ENCODE measurements at places on chromosomes 1 and 21. TPM values are rescaled to one million over a fixed set of nuclear protein-coding genes. Genes with fewer than 3 reads are reported as not detected.

DNA sequence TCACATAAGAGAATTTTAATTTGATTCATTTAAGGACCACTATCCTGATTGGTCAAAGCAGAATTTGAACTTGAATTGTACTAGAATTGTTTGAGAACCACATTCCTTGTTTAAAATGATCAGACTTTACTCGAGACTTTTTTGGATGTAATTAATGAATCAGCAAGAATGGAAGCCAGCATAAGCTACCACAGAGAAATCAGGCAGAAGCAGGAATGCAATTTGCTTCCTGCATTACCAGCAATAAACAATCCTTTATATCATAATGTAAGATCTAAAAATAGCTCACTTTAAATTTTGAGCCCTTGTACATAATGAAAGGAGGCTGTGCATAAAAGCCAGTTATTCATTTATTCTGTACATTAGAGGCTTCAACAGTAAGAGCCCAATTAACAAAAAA lies 119.8 kb upstream of the BACE2 start:
- no peak overlapping the region for H3K4me3 ChIP-seq
- no peak overlapping the region for H3K27ac ChIP-seq
- H3K27me3 ChIP-seq, result no peaks in the 10 kb centered on the region
- no peaks in the 10 kb centered on the region for H3K36me3 ChIP-seq
- no peaks in the 10 kb centered on the region for H3K4me1 ChIP-seq

DNA sequence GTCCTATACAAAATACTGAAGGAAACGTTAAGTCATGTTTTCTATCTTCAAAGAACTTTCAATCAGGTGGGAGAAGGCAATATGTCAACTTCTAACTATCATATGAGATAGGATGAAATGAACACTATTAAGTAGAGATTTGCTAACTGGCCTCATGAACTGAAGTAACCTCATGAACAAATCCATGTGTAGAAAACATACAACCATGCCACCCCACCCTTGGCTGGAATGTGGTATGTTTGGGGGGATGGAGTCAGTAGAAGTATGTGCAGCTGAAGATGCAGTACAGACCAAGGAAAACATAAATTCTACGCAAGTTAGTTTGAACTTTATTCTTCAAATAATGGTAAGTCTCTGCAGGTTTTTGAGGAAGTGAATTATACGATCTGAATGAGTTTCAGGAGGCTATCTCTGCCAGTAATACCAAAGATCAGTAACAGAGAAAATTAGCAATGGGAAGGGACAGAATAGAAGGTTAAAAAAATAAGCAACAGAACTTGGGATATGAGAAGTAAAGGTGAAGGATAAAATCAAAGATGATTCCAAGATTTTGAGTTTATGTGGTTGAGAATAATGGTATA lies 4.5 kb downstream of the TRMT1L start:
- H3K4me1 ChIP-seq, result no peaks in the 10 kb centered on the region
- H3K27ac ChIP-seq, result no peak overlapping the region
- peak; percentile 15 for DNase-seq
- no peaks in the 10 kb centered on the region for H3K27me3 ChIP-seq
- no peak overlapping the region for H3K4me3 ChIP-seq

DNA sequence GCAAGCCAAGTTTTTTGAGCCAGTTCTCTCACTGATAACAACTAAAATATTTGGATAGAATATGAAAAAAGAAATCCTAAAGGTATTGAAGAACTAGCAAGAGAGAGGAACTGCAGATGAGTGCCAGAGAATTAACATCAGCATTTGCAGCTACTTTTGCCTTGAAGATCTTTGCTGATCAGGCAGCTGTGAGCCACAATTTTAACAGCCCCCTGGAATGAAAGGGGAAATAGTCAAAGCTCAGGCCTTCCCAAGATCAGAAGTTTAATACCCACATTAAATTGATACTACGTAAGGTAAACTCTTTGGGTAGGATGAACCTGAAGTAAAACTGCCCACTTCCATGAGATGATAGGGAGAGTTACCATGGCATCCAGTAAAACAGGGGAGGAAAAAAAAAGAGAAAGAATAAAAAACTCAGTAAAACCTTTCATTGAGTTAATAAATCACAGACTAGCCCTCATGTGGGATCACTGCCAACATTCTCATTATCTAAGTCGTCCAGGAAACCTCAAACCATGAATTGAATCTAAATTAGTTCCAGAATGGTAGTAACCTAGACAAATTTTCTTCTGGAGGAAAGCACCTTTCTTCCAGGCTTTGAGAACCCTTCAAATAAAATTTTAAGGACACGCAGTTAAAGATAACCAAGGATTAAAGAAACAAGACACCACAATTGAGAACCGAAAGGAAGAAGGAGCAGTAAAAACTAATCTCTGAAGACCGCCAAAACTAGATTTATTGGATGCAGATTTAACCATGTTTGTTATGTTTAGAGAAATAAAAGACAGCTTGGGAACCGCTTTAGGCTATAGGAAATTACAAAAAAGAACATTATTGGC lies 28.3 kb downstream of the SCP2 start:
- DNase-seq, result peak; percentile 92
- H3K36me3 ChIP-seq, result no peaks in the 10 kb centered on the region
- no peak overlapping the region for H3K4me3 ChIP-seq
- H3K27me3 ChIP-seq, result no peaks in the 10 kb centered on the region
- peaks cover 2% of the 10 kb centered on the region for H3K4me1 ChIP-seq

- peaks cover 10% of the 10 kb centered on the region for H3K4me1 ChIP-seq
- H3K27ac ChIP-seq, result no peak overlapping the region
- H3K27me3 ChIP-seq, result no peaks in the 10 kb centered on the region
- H3K36me3 ChIP-seq, result no peaks in the 10 kb centered on the region
- no peak for DNase-seq
Observed at GRCh38 chr21:33943293-33943692, 27.7 kb upstream of the ATP5PO start.

DNA sequence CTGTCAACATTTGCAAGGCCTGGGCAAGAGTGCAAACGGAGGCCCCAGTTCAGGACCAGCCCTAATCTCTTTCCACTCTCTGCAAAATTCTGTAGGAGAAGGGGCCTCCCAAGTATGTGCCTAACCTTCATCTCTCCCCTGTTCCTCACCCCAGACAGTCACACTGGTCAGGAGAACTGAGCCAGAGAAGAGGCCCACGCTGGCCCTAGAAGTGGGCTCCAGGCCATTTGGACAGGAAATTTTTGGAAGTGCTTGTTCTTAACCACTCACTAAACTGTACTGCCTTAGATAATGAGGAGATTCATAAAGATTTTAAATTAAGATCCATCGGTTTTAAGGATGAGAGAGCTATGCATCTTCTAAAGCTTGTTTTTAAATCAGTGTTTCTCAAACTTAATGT lies 129.7 kb upstream of the ADGRL2 start:
- no peaks in the 10 kb centered on the region for H3K36me3 ChIP-seq
- H3K27ac ChIP-seq, result peak overlapping the region; percentile 77
- peaks cover 4% of the 10 kb centered on the region for H3K4me1 ChIP-seq

DNA sequence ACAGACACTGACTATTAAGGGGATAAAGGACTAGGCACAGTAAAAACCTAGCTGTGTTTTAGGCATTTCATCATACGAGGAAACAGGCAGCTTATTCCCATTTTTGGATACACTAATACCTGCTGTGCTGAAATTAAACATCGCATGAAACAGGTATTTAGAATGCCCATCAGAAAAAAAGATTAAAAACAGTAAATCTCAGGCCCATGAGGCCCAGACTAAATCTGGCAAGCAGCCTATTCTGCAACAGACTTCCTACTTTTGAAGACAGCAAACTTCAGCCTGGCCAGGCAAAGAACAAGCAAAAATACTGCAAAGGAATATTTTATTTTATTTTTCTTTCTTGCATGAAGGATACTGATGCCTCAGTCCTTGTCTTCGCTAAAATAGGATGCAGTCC lies 240.2 kb downstream of the LMO4 start:
- no peak overlapping the region for H3K27ac ChIP-seq
- H3K4me1 ChIP-seq, result no peaks in the 10 kb centered on the region
- H3K4me3 ChIP-seq, result no peak overlapping the region
- no peaks in the 10 kb centered on the region for H3K27me3 ChIP-seq

- peaks cover 7% of the 10 kb centered on the region for H3K4me1 ChIP-seq
- no peak for DNase-seq
- no peak overlapping the region for H3K27ac ChIP-seq
Observed at GRCh38 chr1:225471109-225471452, 43.2 kb upstream of the LBR start.

DNA sequence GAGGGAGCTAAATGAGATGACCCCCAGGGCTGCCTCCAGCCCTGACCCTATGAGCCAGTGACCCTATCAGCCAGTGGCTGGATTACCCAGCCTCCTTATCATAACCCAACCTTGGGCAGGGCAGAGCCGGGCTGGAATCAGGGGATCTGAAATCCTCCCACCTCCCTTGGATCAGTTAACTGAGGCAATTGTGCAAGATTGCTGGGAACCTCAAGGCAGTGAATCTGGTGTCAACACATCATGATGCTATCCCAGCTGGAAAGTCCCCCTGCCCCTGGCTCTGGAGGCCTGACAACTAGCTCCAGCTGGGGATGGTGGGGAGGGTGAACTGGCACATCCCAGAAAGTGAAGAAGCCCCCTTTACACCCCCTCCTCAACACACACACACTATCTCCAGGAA lies 6.4 kb upstream of the TSPAN1 start:
- no peaks in the 10 kb centered on the region for H3K36me3 ChIP-seq
- no peak overlapping the region for H3K27ac ChIP-seq
- peaks cover 3% of the 10 kb centered on the region for H3K4me1 ChIP-seq
- H3K4me3 ChIP-seq, result no peak overlapping the region
- DNase-seq, result no peak
- peaks cover 19% of the 10 kb centered on the region for H3K27me3 ChIP-seq

GRCh38 chr1:175419684-175420517 lies 227.3 kb upstream of the KIAA0040 start:
- H3K27ac ChIP-seq, result no peak overlapping the region
- H3K36me3 ChIP-seq, result no peaks in the 10 kb centered on the region
- DNase-seq, result no peak
- H3K4me3 ChIP-seq, result no peak overlapping the region
- H3K4me1 ChIP-seq, result no peaks in the 10 kb centered on the region

DNA sequence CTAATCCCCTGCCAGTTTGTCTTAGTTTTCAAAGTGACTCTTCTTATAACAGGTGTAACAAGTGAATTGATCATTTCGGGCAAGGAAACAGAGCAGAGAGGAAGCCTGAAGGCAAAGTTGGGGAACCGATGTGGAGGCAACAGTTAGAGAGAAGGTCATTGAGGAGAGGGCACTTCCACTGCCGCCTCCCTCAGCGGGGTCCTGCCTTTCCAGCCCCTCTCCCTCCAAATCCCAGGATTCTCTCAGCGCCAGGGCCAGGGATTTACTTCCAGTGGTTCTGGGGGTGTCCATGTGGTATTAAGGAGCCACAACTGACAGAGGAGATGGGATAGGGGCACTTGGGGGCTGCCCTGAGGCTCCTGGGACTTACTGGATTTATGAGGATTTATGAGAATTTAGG lies 39.7 kb upstream of the PDE9A start:
- H3K4me1 ChIP-seq, result no peaks in the 10 kb centered on the region
- no peak for DNase-seq
- peaks cover 8% of the 10 kb centered on the region for H3K27me3 ChIP-seq
- H3K4me3 ChIP-seq, result no peak overlapping the region

GRCh38 chr21:32352526-32352925 lies 40.3 kb downstream of the URB1 start:
- no peak overlapping the region for H3K27ac ChIP-seq
- no peaks in the 10 kb centered on the region for H3K27me3 ChIP-seq
- no peaks in the 10 kb centered on the region for H3K4me1 ChIP-seq
- no peak overlapping the region for H3K4me3 ChIP-seq
- no peak for DNase-seq

GRCh38 chr1:15277447-15277838 lies 30.4 kb downstream of the FHAD1 start:
- H3K4me3 ChIP-seq, result no peak overlapping the region
- peaks cover 2% of the 10 kb centered on the region for H3K27me3 ChIP-seq
- DNase-seq, result no peak
- no peak overlapping the region for H3K27ac ChIP-seq

DNA sequence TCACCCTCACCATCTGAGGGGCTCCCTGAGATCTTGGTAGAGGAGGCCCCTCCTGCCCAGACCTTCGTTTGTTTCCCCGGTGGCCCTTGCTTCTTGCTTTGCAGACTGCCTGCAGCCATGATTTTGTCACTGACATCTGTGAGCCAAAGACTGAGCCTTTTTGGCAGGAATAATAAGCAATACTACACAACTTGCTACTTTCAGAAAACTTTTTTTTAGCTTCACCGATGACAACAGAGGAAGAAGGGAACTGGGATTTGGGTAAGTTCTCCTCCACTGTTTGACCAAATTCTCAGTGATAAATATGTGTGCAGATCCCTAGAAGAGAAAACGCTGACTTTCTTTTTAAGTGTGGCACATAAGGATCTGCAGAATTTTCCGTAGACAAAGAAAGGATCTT lies 11.7 kb upstream of the CD101 start:
- no peak overlapping the region for H3K27ac ChIP-seq
- no peaks in the 10 kb centered on the region for H3K36me3 ChIP-seq
- H3K4me3 ChIP-seq, result no peak overlapping the region
- H3K27me3 ChIP-seq, result no peaks in the 10 kb centered on the region

The FABP3 gene
- total RNA-seq, result 554 TPM

DNA sequence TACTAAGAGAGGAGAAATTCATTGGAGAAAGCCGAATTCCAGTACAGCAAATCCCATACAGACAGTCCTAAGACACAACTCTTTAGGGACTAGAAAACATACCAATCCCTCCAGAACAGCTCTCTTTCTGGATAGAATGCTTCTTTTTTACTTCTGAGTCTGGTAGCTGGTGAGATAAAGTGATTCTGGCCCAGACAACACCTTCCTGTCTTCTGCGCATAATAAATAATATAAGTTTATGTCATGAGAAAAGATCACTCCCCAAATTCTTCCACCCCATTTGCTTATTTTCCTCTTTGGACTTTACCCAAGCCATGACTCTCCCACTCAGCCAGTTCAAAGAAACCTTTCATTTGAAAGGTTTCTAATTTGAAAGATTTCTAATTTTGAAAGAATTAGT lies 98.4 kb downstream of the EDEM3 start:
- no peaks in the 10 kb centered on the region for H3K36me3 ChIP-seq
- no peak overlapping the region for H3K4me3 ChIP-seq
- H3K27me3 ChIP-seq, result no peaks in the 10 kb centered on the region
- H3K27ac ChIP-seq, result no peak overlapping the region

DNA sequence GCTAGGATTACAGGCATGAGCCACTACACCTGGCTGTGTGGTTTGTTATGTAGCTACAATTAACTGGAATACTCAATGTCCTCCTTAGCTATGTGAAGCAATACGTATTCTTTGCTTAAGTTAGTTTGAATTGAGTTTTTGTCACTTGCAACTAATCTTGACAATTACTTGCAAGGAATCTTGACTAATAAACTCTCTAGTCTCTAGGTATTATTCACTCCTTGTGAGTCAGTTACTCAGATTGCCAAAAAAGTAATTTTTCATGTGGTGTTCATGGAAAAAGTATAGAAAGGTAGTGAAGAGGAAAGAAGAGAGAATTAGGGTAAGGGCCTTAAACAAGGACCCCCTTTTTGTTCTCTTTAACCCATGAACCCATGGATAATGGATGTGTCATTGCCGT lies 7.6 kb upstream of the SNX27 start:
- no peak overlapping the region for H3K27ac ChIP-seq
- no peaks in the 10 kb centered on the region for H3K4me1 ChIP-seq
- H3K4me3 ChIP-seq, result no peak overlapping the region
- no peaks in the 10 kb centered on the region for H3K36me3 ChIP-seq
